ENCODE measurements at places on chromosomes 5 and 9. TPM values are rescaled to one million over a fixed set of nuclear protein-coding genes. Genes with fewer than 3 reads are reported as not detected.

The ANKRD34B gene
- 0.10 TPM for total RNA-seq

The AGXT2 gene
- total RNA-seq: not detected

The CER1 gene
- not detected for total RNA-seq

The PDE6A gene
- 0.33 TPM for total RNA-seq

The OR1B1 gene
- total RNA-seq: not detected

The CLIC3 gene
- 6.2 TPM for total RNA-seq

The TMEM215 gene
- total RNA-seq: not detected

The SH2D3C gene
- total RNA-seq: 0.49 TPM

The OTP gene
- 0.05 TPM for total RNA-seq

The ZBED3 gene
- 6.8 TPM for total RNA-seq

The CTNND2 gene
- total RNA-seq: 1.0 TPM

The SUSD3 gene
- total RNA-seq: 5.0 TPM

The FGD3 gene
- 0.80 TPM for total RNA-seq

The TIMD4 gene
- total RNA-seq: not detected

The SLC4A9 gene
- total RNA-seq: not detected

The HCN1 gene
- total RNA-seq: 0.36 TPM

The NPR3 gene
- 0.10 TPM for total RNA-seq

The PCDHA6 gene
- 0.31 TPM for total RNA-seq

The UBQLN1 gene
- 92.8 TPM for total RNA-seq

The NPR2 gene
- total RNA-seq: 12.2 TPM

The SLC34A1 gene
- not detected for total RNA-seq

Data from Panc1 (cell line).